Right hindlimb (tissue), 1 donor: ENCODE measurements at places on chromosomes 16 and 17.

DNA sequence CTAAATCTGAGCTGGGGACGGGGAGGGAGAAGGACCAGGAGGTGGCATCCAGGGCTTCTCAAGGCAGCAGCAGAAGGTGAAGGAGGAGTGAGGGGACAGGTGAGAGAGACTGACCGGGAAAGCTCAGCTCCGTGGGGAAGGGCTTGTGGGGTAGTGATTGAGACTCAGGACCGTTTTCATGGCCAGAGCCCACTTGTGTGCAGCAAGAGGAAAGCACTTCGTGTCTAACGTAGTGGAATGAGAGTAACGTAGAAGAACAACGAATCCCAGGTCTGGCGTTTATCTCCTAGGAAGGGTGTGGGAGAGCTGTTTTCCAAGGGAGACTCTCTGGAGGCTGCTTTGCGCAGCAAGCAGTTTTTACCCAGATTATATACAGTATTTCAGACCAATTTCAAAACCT, 1.3 kb upstream of the CDH3 start:
- no peak for DNase-seq

- no peak for DNase-seq
Observed at GRCh38 chr16:75931043-75931442, 204.8 kb upstream of the CPHXL start.

GRCh38 chr16:1590930-1591705, 20.8 kb downstream of the IFT140 start:
- DNase-seq, result no peak

- peak; percentile 48 for DNase-seq
Observed at GRCh38 chr17:19464031-19465026, 53.3 kb downstream of the RNF112 start.

- DNase-seq, result no peak
Observed at GRCh38 chr17:82447876-82448275, 2.7 kb downstream of the CYBC1 start.

DNA sequence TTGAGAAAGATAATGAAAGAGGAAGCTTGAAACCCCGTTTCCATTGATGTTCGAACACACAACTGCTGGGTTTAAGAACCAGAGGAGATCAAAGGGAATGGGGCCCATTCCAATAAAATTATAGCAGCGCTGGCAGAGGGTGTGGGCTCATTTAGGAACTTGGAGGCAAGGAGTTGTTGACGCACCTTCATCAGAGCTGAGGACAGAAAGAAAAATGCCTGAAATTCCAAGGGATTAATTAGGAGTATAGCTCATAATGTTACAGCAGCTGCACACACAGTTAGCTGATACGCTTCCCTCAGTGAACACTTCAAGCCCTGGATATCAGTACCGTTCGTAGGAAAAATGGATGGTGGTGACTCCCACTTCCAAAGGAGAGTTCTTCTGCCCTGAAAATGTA, 127.2 kb downstream of the AXIN2 start:
- no peak for DNase-seq

- DNase-seq, result peak; percentile 89
Observed at GRCh38 chr17:5097101-5097834, 14.4 kb downstream of the ZNF232 start.

- DNase-seq, result no peak
Observed at GRCh38 chr16:8996891-8997290, 33.2 kb upstream of the USP7 start.

- no peak for DNase-seq
Observed at GRCh38 chr17:39429600-39429999, 21.5 kb downstream of the MED1 start.

DNA sequence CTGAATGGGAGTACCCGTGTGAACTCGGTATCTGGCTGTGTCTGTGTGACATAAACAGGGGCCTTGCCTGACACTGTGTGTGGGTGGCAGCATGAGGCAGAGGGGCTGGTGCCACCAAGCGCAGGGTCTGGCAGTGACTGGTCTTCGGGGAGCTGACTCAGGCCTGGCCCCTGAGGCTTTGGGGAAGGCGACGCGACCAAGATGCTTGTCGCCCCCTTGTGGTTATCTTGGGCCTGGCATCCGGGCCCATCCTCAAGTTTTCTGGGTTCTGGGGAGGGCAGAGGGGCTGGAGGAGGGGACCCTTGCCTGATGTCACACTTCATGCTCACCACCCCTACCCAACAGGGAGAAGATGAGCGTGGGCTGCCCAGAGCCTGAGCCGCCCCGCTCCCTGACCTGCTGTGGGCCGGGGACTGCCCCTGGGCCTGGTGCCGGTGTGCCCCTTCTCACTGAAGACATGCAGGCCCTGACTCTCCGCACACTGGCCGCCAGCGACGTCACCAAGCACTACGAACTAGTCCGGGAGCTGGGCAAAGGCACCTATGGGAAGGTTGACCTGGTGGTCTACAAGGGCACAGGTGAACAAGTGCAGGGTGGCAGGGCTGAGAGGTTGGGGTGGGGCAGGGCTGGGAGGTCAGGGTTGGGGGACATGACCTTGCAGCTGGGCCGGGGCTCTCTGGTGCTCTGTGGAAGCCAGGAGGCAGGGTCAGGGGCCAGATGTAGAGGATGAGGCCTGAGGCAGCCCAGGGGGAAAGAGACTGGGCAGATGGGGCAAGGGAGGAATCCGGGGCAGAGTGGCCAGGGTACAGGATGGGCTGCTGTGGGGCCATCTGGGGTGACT, 24.9 kb downstream of the SBK1 start:
- DNase-seq, result no peak

GRCh38 chr17:63015824-63016223, 49.8 kb downstream of the TANC2 start:
- DNase-seq, result no peak

DNA sequence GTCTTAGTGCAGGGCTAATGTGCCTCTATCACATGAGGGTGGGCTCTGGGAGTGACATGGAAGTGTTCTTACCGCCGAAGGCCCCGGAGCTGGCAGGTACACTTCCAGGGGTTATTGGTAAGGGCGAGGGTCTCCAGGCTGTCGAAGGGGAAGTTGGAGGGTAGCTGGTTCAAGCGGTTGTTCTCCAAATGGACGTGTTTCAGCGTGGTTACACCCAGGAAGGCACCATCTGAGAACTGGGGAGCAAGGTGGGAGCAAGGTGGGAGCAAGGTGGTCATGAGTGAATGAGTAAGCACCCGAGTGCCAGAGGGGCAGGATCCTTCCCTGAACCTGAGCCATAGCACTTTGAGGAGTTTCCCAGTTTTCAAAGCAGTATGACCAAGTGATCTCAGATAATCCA, 3.0 kb downstream of the CHAD start:
- no peak for DNase-seq

DNA sequence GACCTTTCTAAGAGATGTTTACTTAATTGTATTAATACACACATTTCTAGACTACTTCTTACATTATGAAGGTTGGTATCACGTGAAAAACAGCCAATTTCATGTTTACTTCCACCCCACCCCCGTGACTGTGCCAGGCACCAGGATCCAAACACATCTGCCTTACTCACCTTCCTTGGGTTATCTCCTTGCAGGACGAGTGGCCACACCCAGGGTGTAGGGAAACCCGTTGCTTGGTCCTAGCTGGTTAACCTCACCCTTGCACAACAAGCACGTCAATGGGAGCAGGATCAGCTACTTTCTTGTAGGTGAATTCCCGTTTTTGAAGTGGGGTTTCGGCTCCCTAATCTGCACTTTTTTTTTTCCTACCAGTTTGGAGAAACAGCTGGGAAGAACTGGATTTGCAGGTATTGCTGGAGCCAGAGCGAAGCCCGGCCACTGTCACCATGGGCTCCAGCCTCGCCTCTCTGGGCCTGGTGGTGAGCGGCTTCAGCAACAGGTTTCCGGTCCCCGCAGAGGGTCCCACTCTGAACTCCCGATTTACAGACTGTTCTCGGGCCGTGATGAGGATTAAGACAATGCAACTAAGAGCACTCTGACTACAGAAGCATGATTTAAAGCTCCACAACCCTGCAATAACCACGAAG, 2.1 kb upstream of the UBB start:
- DNase-seq, result no peak

GRCh38 chr17:33080091-33080490, 88.4 kb downstream of the SPACA3 start:
- no peak for DNase-seq

GRCh38 chr16:7452090-7452489, 119.4 kb downstream of the RBFOX1 start:
- no peak for DNase-seq

GRCh38 chr17:70370816-70371215, 201.5 kb downstream of the KCNJ2 start:
- no peak for DNase-seq

GRCh38 chr16:1134776-1135458, 18.0 kb upstream of the CACNA1H start:
- DNase-seq, result no peak

DNA sequence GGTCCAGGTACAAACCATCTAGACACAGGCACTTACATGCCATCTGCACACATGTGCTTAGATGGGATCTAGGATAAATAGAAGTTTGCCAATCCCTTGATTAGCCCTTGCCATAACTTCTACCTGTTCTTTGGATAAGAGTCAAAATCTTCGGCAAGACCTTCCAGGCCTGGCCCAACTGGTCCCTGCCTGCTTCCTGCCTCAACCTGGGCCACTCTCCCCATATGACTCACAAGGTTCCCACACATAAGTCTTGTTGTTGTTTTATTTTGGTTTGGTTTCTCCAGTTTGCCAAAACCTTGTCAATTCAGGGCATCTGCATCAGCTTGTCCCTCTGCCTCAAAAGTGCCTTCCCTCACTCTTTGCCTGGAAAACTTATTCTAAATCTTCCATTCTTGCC, 95.3 kb upstream of the XYLT1 start:
- no peak for DNase-seq

DNA sequence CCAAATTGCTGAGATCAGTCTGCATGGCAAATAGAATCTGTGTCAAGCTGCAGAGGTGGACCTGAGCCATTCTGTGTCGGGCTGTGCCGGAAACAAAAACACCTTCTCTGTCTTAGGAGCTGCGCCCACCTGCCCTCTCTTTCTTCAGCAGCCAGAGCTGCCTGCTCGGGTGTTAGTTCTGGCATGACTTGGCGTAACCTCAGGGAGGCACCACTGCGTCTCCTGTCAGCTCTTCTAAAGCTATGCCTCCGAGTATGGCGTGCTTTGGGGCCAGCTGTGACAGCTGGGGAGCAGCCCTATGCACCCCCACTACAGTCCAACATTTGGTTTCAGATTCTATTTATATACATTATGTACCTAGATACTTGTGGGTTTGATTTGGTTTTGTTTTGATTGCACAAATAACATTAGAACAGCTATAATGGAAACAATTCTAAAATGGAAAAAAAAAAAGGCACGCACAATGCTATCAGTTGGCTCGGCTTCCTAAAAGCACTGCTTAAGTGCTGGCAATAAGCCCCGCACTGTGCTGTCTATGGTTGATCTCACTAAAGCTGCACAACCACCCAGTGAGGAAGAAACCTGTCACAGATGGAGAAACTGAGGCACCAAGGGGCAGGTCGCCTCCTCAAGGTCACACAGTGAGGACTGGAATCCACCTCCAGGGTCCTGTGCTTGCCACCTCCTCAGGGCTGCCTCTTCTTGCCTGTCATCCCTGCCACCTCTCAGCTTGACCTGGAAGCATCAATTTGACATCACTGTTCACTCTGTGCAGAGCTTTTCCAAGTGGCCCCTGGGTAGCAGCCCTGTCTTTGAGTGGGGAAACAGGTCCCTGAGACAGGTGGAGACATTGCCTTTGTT, 18.7 kb upstream of the ADGRG1 start:
- DNase-seq, result peak; percentile 38
